NCI-H774 (cell line): ENCODE measurements at places on chromosomes 12 and 14.

GRCh38 chr12:77362509-77363210 is 297.3 kb upstream of the E2F7 start:
- no peak for DNase-seq

GRCh38 chr14:101929946-101930345 is 34.4 kb upstream of the DYNC1H1 start:
- no peak for DNase-seq

DNA sequence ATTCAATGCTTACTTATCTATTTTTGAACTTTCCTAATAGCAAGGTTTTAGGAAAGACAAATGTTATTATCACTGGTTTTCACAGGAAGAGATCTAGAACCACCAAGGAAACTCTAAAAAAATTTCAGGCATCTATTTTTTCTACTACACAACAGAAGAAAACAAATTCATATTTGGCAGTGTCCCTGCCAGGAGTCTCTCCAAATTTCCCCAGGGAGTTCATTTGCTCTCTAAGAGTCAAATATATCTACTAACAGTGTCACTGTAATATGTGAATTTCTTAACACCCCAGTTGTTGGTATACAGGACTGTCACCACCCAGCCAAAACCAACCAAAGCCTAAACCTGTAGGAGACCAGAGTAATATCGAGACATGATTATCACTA is 83.4 kb downstream of the STXBP6 start:
- DNase-seq = no peak

- DNase-seq = peak; percentile 63
These were observed 5.0 kb downstream of the CELA1 start for GRCh38 chr12:51341251-51342007.

- no peak for DNase-seq
These were observed 348.0 kb upstream of the SOX5 start for GRCh38 chr12:24297516-24297915.

DNA sequence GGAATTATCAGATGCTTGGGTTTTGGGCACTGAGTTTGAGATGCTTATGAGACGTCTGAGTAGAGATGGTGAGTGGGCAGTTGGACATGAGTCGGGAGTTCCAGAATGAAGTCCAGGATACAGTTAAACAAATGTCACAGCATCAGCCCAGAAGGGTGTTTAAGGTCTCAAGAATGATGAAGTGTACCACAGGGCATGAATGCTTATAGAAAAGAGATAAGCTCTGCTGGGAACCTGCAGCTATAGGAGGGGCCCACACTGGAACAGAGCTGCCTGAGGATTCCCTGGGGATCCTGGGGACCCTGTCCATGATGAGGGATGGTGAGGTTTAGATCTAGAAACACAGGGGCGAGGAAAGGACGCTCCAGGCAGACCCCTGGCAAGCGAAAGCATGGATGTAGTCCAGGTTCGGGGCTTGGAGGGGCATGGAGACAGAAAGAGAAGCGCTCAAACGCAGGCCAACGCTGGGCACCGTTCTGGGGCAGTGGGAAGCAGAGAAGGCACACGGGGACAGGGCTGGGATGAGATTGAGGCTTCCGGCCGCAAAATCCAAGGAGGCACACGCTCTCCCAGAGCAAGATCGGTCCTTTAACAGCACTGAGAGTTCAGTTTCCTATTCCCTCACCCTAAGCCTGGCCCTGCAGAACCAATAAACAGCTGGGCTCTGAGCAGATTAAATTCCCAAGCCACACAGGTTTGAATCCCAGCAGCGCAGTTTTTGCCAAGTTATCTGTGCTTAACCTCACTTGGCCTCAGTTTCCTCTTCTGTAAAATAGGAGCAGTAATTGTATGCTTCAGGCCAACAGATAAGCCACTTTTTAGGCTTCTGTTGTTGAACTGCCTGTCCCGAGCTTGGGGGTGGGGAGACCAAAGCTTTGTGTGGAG is 52.9 kb downstream of the EID3 start:
- no peak for DNase-seq

- DNase-seq = no peak
These were observed 216.7 kb downstream of the MED13L start for GRCh38 chr12:116060764-116061163.
